ENCODE measurements at places on chromosomes 7 and 10.

DNA sequence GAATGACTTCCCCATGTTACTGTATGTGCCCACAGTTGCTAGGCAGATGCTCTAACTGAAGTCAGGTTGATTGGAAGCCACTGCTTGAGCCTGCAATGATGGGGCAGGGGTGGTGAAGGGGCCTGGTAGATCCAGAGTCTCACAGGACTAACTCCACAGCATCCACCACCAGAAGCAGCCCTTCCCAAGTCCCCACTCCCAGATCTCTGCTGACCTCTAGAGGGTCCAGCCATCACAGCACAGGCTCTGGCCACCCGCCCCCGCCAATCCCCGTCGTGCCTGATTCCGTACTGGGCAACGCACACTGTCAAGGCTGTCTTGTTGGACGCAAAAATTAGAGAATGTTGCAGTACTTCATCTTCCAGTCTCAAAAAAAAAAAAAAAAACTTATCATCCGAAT, 136.8 kb upstream of the PDE1C start:
- H3K4me3 ChIP-seq: no peak overlapping the region
- no peaks in the 10 kb centered on the region for H3K27me3 ChIP-seq
- DNase-seq: no peak
- H3K36me3 ChIP-seq: no peaks in the 10 kb centered on the region

DNA sequence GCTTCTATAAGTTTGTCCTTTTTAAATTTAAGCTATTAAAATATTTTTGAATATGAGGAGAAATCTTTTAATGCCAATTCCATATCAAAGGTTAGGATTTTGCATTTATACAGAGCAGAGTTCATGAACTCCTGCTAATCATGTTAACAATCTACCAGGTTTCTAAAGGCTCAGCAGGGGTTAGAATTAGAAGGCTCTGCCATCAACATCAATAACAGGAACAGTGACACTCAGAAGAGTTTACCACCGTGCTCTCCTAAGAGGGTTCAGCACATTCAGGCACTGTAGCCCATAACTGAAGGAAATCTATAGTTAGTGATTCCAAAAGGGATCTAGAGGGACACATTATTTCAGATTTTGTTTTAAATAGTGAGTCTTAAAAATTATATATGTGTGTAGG, 100.1 kb downstream of the HOXA1 start:
- H3K27me3 ChIP-seq: no peaks in the 10 kb centered on the region
- no peak for DNase-seq
- H3K4me1 ChIP-seq: no peaks in the 10 kb centered on the region
- no peak overlapping the region for H3K27ac ChIP-seq

DNA sequence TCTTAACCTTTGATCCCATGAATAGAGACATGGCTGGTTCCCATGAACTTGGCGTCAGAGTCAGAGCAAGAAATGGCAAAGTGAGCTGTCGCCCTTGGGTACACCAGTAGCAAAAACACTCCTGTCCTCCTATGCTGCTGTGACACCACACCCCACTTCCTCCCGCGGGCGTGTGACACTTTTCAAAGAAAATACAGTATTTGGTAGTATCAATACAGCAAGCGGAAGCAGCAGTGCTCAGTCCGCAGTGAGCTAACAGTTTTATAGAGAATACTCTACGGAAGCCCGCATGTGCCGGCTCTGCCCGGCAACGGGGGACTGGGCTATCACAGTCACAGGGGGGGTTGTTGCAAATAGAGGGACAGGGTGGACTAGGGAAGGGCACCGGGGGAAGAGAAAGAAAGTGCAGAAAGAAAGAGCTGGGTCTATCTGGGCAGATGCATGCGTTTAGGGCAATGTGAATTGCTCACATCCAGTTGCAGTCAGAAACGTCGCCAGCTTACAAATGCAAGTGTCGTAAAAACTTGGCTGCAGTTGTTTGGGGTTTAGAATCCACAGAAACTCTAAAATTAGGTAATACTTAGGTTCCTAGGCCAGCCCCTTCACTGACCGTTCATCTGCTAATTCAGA, 49.8 kb downstream of the PRKCQ start:
- no peaks in the 10 kb centered on the region for H3K4me1 ChIP-seq
- peak; percentile 84 for DNase-seq
- H3K36me3 ChIP-seq: no peaks in the 10 kb centered on the region
- H3K4me3 ChIP-seq: no peak overlapping the region
- no peaks in the 10 kb centered on the region for H3K27me3 ChIP-seq

- H3K27ac ChIP-seq: no peak overlapping the region
- no peaks in the 10 kb centered on the region for H3K4me1 ChIP-seq
- H3K27me3 ChIP-seq: peaks cover 7% of the 10 kb centered on the region
- H3K36me3 ChIP-seq: no peaks in the 10 kb centered on the region
Observed at GRCh38 chr10:86045896-86046295, 320.7 kb downstream of the GRID1 start.

- no peaks in the 10 kb centered on the region for H3K36me3 ChIP-seq
- H3K27ac ChIP-seq: no peak overlapping the region
- H3K27me3 ChIP-seq: no peaks in the 10 kb centered on the region
- DNase-seq: peak; percentile 57
- no peaks in the 10 kb centered on the region for H3K4me1 ChIP-seq
Observed at GRCh38 chr10:131856441-131857094, 44.2 kb upstream of the PPP2R2D start.

GRCh38 chr7:88664630-88665233, 94.8 kb upstream of the ZNF804B start:
- no peaks in the 10 kb centered on the region for H3K4me1 ChIP-seq
- no peak for DNase-seq
- no peaks in the 10 kb centered on the region for H3K36me3 ChIP-seq
- H3K4me3 ChIP-seq: no peak overlapping the region
- H3K27me3 ChIP-seq: no peaks in the 10 kb centered on the region

- no peaks in the 10 kb centered on the region for H3K27me3 ChIP-seq
- no peaks in the 10 kb centered on the region for H3K36me3 ChIP-seq
- no peaks in the 10 kb centered on the region for H3K4me1 ChIP-seq
- H3K4me3 ChIP-seq: no peak overlapping the region
Observed at GRCh38 chr7:45957721-45958120, 36.6 kb upstream of the IGFBP3 start.

- no peak for DNase-seq
- H3K36me3 ChIP-seq: no peaks in the 10 kb centered on the region
- H3K27ac ChIP-seq: no peak overlapping the region
- no peak overlapping the region for H3K4me3 ChIP-seq
Observed at GRCh38 chr7:10874666-10875065, 99.0 kb upstream of the PHF14 start.

- H3K27ac ChIP-seq: no peak overlapping the region
- H3K36me3 ChIP-seq: no peaks in the 10 kb centered on the region
- H3K4me1 ChIP-seq: no peaks in the 10 kb centered on the region
- H3K4me3 ChIP-seq: no peak overlapping the region
- DNase-seq: no peak
Observed at GRCh38 chr7:67794544-67794943, 797.9 kb downstream of the TYW1 start.

Measured in spleen (tissue), 13 donors.